EH (cell line): ENCODE measurements at places on chromosomes 5 and 9.

- DNase-seq = no peak
Measured at GRCh38 chr9:115182264-115182663, 64.3 kb upstream of the TNC start.

DNA sequence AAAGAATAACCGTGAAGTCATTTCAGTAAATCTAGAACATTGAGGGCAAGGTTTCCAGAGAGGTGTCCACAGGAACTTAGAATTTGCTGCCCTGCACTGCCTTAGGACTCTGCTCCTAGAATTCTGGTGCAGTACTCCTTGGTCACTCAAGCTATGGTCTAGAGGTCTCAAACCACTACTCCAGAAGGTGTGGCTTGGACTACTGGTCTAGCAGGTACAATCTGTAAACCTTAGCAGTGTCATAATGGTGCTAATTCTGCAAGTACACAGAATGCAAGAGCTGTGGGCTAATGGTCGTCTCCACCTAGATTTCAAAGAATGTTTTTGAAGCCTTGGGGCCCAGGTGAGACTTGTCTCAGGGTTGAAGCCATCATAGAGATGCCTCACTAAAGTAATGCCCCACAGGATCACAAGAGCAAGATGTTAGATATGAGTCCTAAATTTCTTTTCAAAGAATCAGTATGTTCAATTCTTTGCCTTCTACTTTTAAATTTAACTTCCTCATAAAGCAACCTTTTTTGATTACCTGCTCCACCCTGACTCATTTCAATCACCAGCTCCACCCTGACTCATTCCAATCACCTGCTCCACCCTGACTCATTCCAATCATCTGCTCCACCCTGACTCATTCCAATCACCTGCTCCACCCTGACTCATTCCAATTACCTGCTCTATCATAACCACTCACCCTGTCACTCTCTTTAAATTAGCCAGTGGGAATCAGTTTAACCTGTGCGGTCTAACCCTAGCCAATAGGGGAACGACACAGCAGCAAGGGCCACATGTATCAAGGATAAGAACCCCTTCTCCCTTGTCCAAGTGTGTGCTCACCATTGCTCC, 1111.8 kb upstream of the ACO1 start:
- DNase-seq = no peak

- no peak for DNase-seq
Measured at GRCh38 chr5:170445936-170446335, 56.8 kb upstream of the KCNMB1 start.

DNA sequence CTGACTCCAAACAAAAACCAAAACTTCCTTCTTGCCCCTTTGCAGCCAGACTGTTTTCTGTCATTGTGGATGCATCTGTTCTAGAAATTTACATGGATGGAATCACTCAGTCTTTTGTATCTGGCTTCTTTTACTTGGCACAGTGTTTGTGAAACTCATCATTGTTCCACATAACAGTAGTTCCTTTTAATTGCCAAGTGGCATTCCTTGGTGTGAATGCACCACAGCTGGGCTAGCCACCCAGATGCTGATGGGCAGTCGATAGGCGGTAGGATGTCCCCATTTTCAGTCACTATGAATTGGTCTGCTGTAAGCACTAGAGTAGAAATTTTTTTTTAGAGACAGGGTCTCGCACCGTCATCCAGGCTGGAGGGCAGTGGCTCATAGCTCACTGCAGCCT, 6.3 kb upstream of the CLPTM1L start:
- no peak for DNase-seq

- peak; percentile 78 for DNase-seq
Measured at GRCh38 chr5:33611877-33612276, 171.1 kb downstream of the TARS1 start.

GRCh38 chr9:124291801-124292396, 34.1 kb downstream of the NEK6 start:
- DNase-seq = no peak

DNA sequence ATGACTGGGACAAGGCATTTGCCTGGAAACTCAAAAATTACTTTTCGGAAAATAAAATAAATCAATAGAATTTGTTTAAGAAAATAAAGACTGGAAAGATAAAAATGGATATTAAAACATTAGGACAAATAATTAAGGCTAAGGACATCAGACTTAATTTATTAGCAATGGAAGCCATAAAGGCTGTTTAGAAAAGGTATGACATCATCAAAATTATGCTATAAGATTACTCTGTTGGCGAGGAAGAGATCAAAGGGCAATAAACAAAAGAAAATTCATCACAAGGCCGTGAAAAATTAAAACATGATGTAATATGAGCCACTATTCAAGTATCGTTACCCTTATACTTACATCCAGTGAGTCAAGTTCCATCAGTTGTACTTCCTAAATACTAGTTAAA, 2.7 kb upstream of the CDH12 start:
- DNase-seq = no peak

- peak; percentile 60 for DNase-seq
Measured at GRCh38 chr5:73911761-73912393, 285.9 kb downstream of the ARHGEF28 start.

- peak; percentile 50 for DNase-seq
Measured at GRCh38 chr9:86341007-86341491, 13.2 kb downstream of the TUT7 start.

DNA sequence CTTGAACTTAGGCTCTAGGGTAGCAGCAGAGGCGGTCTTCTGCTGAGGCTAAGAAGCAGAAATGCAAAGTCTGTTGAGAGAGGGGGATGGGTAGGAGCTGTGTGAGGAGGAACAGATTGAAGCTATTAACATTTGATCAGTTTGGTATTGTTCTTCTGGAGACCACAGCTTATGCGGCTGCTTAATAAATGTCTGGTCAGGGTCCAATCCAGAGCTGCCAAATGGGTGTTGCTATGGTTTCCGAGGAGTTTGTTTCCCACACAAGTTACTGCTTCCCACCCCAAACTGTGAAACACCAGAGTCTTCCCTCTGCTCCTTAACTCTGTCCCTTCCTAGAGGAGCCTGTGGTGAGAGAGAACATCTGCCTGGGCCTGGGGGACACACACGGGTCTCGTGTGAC, 142.2 kb upstream of the KLF4 start:
- no peak for DNase-seq

- DNase-seq = peak; percentile 57
Measured at GRCh38 chr5:137582218-137582617, 83.1 kb upstream of the SPOCK1 start.

DNA sequence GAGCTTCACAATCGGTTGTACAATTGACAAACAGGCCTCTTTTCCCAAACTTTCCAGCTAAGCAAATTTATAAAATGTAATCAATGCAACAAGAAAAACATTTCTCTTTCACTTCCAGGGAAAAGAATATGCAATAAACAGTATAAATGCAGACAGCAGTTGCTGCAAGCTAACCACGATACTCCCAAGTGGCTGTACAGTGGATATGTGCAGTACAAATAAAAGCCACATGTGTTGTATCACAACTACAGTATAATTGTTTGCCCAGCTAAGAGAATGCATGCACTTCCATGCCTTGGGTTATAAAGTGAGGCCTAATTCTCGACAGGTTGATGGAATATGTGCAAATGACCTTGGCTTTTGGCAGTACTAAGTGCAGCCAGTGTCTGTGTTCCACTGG, 16.7 kb upstream of the PDCL start:
- DNase-seq = no peak

- DNase-seq = peak; percentile 90
Measured at GRCh38 chr9:92278110-92278509, 15.4 kb downstream of the IARS1 start.

DNA sequence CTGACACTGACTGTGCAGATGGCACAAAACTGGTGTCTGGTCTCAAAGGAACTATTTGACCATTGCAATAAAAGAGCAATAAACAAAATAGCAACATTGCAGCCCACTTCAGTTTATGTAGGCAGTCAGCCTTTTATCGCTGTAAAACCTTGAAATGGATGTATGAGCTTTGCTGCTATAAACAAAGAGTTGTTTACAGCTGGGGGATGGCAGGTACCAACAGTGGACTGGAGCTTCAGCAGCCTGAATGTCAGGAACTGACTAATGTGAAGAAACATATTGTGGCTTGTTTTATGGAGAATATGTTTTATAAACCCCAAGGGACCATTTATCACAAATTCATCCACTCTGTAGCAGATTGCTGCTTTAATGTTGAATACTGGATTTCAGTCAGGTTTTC, 78.0 kb downstream of the PTPRD start:
- DNase-seq = no peak

DNA sequence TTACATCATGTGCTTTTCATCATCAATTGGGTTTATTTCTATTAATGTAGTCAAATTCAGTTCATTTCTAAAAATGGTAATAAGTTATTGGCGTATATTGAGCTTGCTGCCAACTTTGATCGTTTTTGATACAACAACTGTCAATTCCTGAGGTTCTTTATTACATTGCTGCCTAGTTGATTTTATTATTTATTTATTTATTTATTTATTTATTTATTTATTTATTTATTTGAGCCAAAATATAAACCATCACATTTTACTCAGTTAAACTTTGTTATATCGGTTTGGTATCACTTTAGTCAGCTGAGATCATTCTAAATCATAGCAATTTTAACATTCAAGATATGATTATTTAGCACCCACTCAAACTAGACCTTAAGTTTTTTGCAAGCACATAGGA, 100.0 kb downstream of the FBXO38 start:
- no peak for DNase-seq

GRCh38 chr9:107051392-107051791, 188.4 kb downstream of the ZNF462 start:
- DNase-seq = no peak

DNA sequence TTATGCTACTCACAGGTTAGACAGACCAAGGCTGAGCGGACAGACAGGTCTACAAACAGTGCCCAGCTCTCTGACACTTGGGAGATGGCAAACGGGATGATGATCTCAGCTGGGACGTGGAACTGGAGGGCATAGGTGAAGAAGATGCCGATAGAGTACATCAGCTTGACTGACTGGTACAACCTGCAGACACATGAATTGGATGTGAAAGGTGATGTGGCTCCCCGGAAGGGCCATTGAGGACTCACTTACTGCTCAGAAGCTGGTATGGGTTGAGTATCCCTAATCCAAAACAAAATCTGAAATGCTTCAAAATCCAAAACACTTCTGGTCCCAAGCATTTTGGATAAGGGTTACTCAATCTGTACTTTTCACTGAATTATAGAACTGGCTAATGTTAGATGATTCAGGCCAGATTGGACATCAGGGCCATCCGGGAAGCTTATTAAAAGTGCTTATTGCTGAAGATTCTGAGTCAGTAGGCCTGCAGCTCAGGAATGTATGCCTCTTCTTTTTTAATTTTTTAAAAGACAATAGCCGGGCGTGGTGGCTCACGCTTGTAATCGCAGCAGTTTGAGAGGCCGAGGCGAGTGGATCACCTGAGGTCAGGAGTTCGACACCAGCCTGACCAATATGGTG, 22.4 kb downstream of the SLC36A3 start:
- no peak for DNase-seq

- DNase-seq = peak; percentile 82
Measured at GRCh38 chr5:143543358-143544255, 140.1 kb upstream of the NR3C1 start.

DNA sequence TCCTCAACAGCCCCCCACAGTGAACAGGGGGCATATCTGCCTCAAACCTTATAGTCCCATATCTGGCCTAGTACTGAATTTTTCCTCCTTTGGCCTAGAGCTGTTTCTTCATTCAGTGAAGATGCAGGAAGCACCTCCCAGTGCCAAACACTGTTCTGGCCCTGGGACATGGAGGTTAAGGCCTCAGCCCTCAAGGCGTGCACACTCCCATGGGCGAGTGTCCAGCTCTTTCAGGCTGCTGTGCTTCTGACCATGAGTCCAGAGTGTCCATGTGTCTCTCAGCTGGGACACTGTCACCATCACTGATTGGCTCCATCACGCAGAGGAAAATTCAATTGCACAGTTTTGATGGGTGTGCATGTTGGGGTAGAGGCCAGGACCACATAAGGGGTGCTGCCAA, 151.5 kb downstream of the PAX5 start:
- no peak for DNase-seq

DNA sequence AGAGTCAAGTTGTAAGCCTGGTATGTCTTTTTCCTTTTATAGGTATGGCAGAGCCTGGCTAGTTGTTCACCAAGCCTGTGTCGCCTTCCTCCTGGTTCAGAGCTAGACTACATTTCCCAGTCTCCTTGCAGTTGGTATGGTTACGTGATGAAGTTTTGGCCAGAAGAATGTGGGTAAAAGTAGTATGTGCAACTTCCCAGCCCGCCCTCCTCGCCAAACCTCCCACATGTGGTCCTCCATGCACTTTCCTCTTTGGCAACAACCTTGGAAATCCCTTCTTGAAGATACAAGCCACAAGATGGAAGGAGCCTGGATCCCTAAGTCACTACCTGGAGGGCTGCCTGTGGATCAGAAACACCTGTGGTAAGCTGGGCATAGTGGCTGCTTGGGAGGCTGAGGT, 36.0 kb upstream of the MSH3 start:
- no peak for DNase-seq

GRCh38 chr5:23372177-23372576, 135.2 kb upstream of the PRDM9 start:
- no peak for DNase-seq

GRCh38 chr5:135394095-135394494, 4.9 kb downstream of the MACROH2A1 start:
- DNase-seq = no peak

GRCh38 chr5:137734331-137734730, 1.6 kb downstream of the KLHL3 start:
- peak; percentile 44 for DNase-seq

GRCh38 chr5:55620009-55620765, 85.4 kb upstream of the PLPP1 start:
- DNase-seq = no peak

GRCh38 chr5:180784497-180785097, 18.0 kb downstream of the MGAT1 start:
- DNase-seq = peak; percentile 87

GRCh38 chr9:16139774-16140173, 586.9 kb downstream of the CCDC171 start:
- DNase-seq = no peak

DNA sequence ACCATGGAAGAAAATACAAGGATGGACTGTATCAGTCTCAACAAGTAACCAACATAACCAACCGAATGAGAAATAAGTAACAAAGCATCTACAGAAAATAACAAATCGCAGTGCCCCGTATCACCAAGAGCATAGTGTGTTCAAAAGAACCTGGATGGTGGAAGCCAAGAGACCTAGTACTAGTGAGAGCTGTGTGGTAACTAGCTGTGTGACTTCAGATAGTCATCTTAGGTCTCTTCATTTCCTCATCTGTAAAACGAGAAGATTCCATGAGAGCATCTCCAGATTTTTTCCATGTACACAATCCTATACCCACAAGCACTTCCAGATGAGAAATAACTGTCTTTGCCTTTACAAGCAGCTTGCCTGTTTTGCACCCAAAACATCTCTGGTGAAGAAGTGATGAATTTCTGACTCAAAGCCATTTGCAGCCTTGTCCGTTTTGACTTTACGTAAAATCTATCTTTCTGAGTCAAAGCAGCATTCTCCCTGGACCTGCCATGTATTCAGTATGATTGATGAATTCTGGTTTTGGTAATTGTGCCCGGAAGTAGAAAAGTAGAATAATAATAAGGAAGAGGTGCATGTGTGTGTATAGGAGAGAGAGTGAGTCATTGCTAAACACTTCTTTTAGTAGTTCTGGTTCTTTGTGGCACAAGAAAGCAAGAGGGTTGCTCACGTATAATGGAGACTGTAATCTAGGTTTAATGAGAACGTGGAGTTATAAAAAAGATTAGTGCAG, 41.0 kb downstream of the AOPEP start:
- peak; percentile 70 for DNase-seq
